ENCODE measurements at places on chromosomes 2 and 18. TPM values are rescaled to one million over a fixed set of nuclear protein-coding genes. Genes with fewer than 3 reads are reported as not detected.
A peak's percentile ranks its signal among the peaks of the same experiment; 100 is the strongest.

DNA sequence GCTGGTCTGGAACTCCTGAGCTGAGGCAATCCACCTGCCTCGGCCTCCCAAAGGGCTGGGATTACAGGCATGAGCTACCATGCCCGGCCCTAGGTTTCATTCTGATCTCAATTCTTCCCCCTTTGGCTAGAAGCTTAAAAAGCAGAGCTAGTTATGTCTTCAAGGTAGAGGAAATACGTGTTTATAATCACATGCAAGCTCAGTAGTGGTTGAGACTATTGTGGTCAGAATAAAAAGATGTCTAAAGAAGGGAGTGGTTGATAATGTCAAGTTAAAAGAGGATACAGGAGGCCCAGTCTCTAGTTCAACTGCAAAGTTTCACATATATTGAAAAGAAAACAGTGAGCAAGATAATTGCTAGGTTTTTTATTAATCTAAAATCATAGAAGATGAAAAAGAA, 807.8 kb upstream of the ACVR2A start:
- H3K4me3 ChIP-seq, result no peak overlapping the region
- no peak for DNase-seq
- H3K27ac ChIP-seq, result no peak overlapping the region
- H3K4me1 ChIP-seq, result peaks cover 4% of the 10 kb centered on the region
- no peaks in the 10 kb centered on the region for H3K27me3 ChIP-seq

- H3K4me1 ChIP-seq, result no peaks in the 10 kb centered on the region
- H3K4me3 ChIP-seq, result no peak overlapping the region
- H3K27ac ChIP-seq, result no peak overlapping the region
- H3K36me3 ChIP-seq, result peaks cover 13% of the 10 kb centered on the region
- DNase-seq, result no peak
- H3K27me3 ChIP-seq, result no peaks in the 10 kb centered on the region
Observed at GRCh38 chr2:63537306-63537705, 51.0 kb downstream of the WDPCP start.

GRCh38 chr18:69978732-69979715, 31.4 kb upstream of the CD226 start:
- peak overlapping the region; percentile 65 for H3K27ac ChIP-seq
- H3K4me3 ChIP-seq, result no peak overlapping the region
- H3K36me3 ChIP-seq, result peaks cover 30% of the 10 kb centered on the region
- H3K4me1 ChIP-seq, result peaks cover 45% of the 10 kb centered on the region
- DNase-seq, result peak; percentile 25

DNA sequence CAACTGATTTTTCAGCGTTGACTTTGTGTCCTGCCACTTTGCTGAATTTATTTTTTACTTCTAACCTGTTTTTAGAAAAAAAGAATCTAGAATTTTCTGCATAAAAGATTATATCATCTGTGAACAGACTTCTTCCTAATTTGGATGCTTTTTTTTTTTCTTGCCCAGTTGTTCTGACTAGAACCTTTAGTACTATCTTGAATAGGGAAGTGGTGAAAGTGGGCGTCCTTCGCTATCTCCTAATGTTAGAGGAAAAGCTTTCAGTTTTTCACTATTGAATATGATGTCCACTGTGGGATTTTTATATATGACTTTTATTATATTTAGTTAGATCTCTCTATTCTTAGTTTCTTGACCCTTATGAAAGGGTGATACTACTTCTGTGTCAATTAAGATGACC, 25.7 kb upstream of the KCNJ13 start:
- H3K4me1 ChIP-seq, result no peaks in the 10 kb centered on the region
- H3K27ac ChIP-seq, result no peak overlapping the region
- H3K27me3 ChIP-seq, result no peaks in the 10 kb centered on the region
- peaks cover 59% of the 10 kb centered on the region for H3K36me3 ChIP-seq
- no peak for DNase-seq

DNA sequence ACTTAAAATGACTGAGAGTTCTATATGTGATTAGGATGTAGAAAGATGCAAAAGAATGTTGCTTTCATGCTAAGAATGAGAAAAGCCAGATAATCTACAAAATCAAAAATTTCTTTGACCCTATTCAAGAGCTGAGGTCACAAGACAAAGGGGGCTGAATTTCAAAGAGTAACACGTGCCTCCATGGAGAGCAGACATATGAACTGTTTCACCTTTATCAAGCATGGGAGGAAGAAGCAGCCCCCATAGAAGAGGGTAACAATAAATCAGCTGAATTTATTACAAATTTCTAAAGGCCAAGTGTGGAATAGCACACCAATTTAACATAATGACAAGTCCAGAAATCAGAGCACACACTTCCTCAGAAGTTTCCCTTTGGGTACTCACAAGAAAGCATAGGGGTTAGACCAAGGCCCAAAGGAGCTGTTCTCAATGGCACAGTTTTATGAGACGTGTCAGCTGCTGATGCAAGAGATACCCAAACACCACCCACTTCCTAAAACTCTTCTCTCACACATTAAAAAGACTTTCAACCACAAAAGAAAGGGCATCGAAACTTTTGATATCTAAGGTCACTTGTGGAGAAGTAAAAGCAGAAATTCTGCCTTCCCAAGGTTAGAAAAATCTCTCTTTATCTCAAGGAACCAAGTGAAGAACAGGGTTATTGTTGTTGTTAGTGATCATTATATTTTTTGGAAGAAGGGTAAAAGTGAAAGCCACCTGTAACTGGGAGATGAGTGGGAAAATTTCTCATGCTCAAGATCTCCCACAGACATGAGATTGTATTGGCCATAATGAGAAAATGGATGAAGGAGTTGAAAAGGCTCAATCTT, 950.1 kb downstream of the TRIB2 start:
- H3K4me3 ChIP-seq, result no peak overlapping the region
- no peaks in the 10 kb centered on the region for H3K27me3 ChIP-seq
- H3K36me3 ChIP-seq, result no peaks in the 10 kb centered on the region
- no peak for DNase-seq
- no peaks in the 10 kb centered on the region for H3K4me1 ChIP-seq

- H3K36me3 ChIP-seq, result no peaks in the 10 kb centered on the region
- peak overlapping the region; percentile 67 for H3K27ac ChIP-seq
- peaks cover 4% of the 10 kb centered on the region for H3K27me3 ChIP-seq
Observed at GRCh38 chr2:197804758-197805714, 643 bp downstream of the PLCL1 start.

GRCh38 chr18:3053081-3053480, 40.1 kb upstream of the LPIN2 start:
- peaks cover 7% of the 10 kb centered on the region for H3K36me3 ChIP-seq
- no peak overlapping the region for H3K4me3 ChIP-seq
- no peak for DNase-seq
- H3K4me1 ChIP-seq, result peaks cover 35% of the 10 kb centered on the region
- H3K27ac ChIP-seq, result no peak overlapping the region

DNA sequence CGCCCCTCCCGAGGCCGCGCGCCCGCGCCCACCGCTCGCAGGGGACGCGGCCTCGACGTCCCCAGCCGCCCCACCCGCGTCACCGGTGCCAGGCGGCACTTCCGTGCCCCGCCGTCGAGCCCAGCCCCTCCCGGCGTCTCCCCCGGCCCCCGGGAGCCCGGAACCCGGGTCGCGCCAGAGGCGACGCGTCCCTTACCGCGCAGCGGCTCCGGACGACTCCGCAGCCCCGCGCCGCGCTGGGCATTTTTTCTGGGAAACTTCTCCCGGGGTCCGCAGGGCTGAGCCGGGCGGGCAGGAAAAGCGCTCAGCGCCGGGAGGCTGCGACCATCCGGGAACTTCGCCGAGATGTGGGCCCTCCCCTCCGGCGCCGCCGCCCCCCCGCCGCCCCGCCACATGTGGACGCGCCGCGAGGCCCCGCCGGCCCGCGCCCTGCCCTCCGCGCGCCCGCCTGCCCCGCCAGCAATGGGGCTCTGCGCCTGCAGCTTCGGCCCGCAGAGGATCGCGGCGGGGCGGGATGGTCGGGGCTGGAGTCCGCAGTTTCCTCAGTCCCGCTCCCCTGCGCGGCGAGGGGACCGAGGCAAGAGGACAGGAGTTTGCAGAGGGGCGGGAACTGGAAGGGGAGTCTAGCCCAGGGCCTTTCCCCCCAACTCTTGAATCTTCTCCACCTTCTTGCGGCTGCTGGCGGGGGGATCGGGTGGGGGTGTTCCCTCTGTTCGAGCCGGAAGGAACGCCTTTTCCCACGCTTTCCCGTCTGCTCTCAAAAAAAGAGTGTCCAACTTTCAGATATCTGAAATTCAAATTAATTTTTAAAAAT, 81.5 kb downstream of the CHRNA1 start:
- peaks cover 54% of the 10 kb centered on the region for H3K4me1 ChIP-seq
- no peaks in the 10 kb centered on the region for H3K36me3 ChIP-seq
- no peaks in the 10 kb centered on the region for H3K27me3 ChIP-seq
- peak overlapping the region; percentile 88 for H3K27ac ChIP-seq
- peak; percentile 62 for DNase-seq
- H3K4me3 ChIP-seq, result peak overlapping the region; percentile 86

DNA sequence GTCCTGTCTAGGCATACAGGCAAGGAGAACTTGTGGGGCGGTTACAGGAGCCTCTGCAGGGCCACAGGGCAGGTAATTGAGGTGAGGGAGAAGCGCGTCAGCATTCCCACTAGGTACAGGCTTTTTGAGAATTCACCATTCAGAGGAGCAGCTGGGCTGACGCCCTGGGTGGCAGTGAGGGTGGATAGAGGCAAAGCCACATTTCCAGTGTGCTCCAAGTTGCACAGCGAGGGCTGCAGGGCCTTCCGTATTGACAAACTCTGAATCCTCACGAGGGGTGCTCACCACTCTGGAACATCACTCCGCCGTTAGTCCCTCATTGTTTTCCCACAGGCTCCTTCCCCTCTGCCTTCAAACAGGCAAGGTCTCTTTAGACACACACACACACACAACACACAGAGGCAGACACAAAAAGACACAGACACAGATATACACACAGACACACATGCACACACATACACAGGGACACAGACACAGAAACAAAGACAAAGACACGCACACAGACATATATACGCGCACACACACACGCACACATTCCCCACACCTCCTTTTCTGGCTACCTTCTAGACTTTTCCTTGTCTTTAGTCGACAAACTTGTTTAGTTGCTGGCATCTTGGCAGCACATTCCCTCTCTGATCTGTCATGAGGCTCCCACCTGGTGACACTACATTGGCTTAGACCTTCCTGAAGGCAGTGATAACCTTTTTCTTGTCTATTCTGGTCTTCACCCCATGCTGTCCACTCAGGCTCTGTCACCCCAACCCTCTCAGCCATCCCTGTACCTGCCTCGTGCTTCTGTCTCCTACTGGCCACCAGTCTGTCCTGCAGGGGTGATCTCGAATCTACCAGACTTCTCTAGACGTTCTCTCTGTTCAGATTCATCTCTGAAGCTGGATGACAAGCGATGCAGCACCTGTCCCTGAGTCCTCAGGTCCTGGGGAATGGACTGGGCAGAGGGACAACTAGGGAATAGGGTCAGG, 136.8 kb downstream of the ALPK2 start:
- peaks cover 6% of the 10 kb centered on the region for H3K4me1 ChIP-seq
- H3K36me3 ChIP-seq, result no peaks in the 10 kb centered on the region
- peaks cover 27% of the 10 kb centered on the region for H3K27me3 ChIP-seq
- DNase-seq, result no peak

DNA sequence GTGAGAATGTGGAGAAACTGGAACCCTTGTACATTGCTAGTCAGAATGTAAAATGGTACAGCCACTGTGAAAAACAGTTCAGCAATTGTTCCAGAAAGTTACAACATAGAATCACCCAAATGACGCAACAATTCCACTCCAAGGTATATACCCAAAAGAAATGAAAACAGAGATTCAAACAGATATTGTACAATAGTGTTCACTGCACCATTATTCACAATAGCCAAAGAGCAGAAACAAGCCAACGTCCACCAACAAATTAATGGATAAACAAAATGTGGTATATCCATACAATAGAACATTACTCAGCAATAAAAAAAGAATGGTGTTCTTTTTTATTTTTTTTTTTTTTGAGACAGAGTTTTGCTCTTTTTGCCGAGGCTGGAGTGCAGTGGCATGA, 10.9 kb downstream of the CLASP1 start:
- H3K36me3 ChIP-seq, result peaks cover 32% of the 10 kb centered on the region
- H3K27ac ChIP-seq, result no peak overlapping the region
- peaks cover 40% of the 10 kb centered on the region for H3K4me1 ChIP-seq

The GORASP2 gene
- 64.5 TPM for total RNA-seq

The KRCC1 gene
- total RNA-seq, result 11.0 TPM

The SLC4A5 gene
- 2.9 TPM for total RNA-seq

The BCL2 gene
- total RNA-seq, result 66.9 TPM

The GPR39 gene
- not detected for total RNA-seq

The ATG4B gene
- total RNA-seq, result 85.9 TPM

All from activated CD4-positive, alpha-beta memory T cell treated with anti-CD3 and anti-CD28 coated beads for 36 hours (primary cell).